ENCODE measurements at places on chromosomes 13 and 19.

- no peak for DNase-seq
These were observed 42.5 kb downstream of the ABCC4 start for GRCh38 chr13:95258619-95259194.

DNA sequence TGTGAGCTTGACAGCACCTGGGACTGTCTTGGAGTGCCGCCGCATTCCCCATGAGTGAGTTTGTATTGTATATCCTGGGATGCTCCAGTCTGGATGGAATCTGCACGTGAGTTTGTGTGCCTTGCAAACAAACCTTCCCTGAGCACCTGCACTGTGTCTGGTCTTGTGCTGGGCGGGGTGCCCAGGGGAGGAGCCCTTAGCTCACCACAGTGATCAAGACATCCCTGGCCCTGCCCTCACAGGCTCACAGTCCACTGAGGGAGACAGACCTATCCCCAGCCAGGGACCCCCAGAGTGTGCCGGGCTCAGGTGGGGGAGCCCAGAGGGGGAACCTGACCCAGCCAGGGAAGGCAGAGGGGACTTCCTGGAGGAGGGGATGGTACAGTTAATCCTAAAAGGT lies 1.7 kb upstream of the BCAM start:
- DNase-seq = peak; percentile 84

DNA sequence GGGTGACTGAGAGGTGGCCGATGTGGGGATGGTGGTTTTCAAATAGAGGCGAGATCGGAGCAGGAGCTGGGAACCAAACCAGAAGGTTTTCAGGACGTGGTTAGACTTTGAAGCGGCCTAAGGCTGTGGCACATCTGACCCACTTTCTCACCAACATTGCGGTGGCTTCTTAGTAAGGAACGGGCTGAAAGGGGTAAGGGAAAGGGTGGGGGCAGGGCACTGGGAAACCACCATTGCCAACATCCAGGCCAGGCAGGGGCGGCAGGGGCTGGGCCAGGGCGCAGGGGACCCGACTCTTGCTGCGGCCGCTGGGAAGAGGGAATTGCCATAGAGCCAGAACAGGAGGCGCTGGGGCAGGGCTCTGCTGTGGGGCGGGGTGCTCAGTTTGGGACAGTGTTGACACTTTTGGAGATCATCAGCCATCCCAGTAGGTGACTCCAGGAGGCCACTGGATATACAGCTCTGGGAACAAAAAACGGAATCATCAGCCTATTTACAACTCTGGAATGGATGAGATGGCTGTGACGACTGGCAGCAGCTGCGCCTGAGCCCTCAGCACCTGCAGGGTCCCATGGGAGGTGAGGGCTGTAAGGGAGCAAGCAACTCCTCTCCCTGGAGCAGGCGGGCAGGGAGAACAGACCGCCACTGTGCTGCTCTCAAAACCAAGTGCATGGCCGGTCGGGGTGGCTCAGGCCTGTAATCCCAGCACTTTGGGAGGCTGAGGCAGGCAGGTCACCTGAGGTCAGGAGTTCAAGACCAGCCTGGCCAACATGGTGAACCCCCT lies 52.2 kb downstream of the IRS2 start:
- no peak for DNase-seq

- no peak for DNase-seq
These were observed 35.0 kb downstream of the ZSWIM4 start for GRCh38 chr19:13830114-13830740.

GRCh38 chr19:45529420-45529785 lies 22.1 kb downstream of the VASP start:
- no peak for DNase-seq

DNA sequence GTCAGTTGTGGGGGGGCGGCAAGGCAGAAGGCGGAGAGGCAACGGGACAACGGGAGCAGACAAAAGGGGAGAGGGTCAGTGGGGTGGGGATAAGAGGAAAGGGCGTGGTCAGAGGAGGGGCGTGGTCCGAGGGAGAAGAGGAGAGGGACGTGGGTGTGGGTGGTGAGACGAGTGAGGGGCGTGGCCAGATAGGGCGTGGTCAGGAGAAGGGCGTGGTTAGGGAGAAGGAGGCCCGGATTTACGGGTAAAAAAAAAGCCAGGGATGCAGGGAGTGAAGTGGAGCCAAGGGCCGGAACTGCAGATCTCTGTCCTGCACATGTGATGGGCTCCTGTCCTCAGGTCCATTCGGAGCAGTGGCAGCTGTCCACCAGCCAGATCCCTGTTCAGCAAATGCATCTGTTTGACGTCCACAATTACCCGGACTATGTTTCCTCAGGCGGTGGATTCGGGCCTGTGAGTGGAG lies 21.5 kb downstream of the CPT1C start:
- DNase-seq = no peak

DNA sequence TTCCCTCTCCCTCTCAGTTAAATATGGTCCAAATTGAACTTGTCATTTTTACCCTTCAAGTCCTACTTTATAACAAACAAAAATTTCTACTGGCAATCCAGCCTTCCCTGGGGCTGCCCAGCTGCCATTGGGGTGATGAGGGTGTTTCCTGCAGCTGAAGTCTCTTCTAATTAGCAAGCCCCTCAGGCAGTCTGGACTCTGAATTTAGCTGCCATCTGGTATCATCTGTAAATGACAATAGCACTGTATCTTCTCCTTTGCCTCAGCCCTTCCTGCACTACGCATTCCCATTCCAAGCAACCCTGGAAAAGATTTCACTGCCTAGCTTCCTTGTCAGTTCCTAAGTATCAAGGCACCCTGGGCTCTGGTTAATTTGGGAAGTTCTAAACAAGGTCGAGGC lies 331.1 kb upstream of the KLF12 start:
- peak; percentile 56 for DNase-seq

GRCh38 chr13:45490068-45490467 lies 25.3 kb downstream of the COG3 start:
- no peak for DNase-seq

GRCh38 chr13:33127009-33127551 lies 110.9 kb downstream of the KL start:
- DNase-seq = no peak

DNA sequence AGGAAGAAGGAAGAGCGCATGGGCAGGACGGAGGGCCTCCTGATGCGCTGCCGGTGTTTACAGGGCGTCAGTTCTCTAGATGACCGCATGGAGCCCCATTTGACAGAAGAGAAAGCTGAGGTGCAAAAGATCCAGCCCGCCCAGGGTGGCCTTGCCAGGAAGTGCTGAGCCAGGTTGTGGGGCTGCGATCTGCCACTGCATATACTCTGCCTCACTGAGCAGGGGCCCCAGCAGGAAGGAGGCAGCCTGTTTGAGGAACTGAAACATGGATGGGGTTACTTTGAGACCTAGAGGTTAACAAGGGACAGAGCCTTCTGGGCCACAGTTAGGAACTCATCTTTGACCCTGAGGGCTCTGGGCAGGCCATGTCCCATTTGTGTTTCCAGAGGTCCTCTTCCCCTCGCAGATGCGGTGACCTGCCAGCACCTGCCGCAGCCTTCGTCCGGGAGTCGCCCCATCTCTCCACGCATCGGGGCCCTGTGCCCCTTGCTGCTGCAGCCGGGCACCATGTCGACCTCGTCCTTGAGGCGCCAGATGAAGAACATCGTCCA lies 3.2 kb downstream of the EPN1 start:
- no peak for DNase-seq

GRCh38 chr19:55699221-55699620 lies 24.2 kb downstream of the EPN1 start:
- no peak for DNase-seq

- no peak for DNase-seq
These were observed 2.8 kb upstream of the AZU1 start for GRCh38 chr19:824885-825284.

- no peak for DNase-seq
These were observed 8.8 kb downstream of the IGFL4 start for GRCh38 chr19:46031781-46032596.

DNA sequence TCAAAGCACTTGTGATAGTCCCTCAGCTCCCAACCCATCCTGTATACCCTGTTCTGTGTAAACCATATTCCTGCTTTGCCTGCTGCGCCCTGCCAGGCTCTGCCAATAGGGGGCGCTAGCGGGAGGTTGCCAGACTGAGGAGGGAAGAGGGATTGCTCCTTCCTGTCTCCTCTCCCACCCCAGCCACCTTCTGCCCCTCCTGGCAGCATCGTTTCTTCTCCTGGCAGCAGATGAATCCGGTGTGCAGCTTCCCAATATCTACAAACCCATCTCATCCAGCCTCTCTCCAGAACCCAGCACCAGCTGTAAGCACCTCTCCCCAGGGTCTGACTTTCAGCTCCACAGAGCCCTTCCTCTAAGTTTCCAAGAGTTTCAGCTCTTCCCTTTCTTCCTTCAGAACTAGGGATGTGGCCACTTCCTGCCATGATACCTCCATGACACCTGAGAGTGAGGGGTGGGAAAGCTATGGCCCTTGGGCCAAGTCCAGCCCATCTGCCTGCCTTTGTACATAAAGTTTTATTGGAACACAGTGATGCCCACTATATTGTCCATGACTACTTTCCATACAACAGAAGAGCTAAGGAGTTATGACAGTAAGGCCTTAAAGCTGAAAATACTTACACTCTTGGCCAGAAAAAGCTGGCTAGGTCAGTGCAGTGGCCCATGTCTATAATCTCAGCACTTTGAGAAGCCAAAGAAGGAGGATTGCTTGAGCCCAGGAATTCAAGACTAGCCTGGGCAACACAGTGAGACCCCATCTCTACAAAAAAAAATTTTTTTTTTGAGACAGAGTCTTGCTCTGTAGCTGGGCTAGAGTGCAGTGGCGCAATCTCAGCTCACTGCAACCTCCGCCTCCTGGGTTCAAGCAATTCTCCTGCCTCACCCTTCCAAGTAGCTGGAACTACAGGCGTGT lies 34.5 kb upstream of the ATP1A3 start:
- no peak for DNase-seq

All from COR-L47 (cell line).